ENCODE measurements at places on chromosomes 1 and 21.

DNA sequence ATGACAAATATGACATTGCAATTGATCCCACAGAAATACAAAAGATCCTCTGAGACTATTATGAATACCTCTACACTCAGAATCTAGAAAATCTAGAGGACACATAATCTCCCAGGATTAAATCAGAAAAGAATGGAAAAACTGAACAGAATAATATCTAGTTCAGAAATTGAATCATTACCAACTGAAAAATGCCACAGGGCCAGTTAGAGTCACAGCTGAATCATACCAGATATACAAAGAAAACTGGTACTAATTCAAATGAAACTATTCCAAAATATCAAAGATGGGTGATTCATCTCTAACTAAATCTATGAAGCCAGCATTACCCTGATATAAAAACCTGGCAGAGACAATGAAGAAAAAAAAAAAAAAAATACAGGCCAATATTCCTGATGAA is 149.3 kb downstream of the BRINP3 start:
- no peak for DNase-seq

DNA sequence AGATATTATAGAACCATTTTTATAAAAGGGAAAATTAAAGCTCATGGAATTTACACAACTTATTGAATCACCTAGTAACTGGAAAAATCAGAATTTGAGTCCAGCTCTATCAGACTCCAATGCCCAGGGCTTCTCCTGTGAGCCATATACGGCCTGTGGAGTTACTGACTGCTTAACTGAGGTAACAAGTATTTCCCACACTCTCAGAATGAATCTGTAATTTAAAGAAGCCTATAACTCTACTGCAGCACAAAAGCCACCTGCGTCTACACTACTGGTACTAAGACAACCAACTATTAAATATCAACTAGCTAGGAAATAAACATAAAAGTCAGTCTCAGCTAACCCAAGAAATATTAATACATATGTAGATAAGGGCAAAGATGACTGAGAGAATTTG is 29.4 kb downstream of the SMYD3 start:
- no peak for DNase-seq

- DNase-seq: no peak
Observed at GRCh38 chr1:186577633-186578032, 102.6 kb downstream of the PTGS2 start.

- DNase-seq: no peak
Observed at GRCh38 chr1:14369526-14370213, 228.8 kb upstream of the KAZN start.

Measured in CD4-positive, alpha-beta T cell treated with Interleukin-6 for 4 hours (primary cell).